ENCODE measurements at places on chromosomes 16 and 17.

DNA sequence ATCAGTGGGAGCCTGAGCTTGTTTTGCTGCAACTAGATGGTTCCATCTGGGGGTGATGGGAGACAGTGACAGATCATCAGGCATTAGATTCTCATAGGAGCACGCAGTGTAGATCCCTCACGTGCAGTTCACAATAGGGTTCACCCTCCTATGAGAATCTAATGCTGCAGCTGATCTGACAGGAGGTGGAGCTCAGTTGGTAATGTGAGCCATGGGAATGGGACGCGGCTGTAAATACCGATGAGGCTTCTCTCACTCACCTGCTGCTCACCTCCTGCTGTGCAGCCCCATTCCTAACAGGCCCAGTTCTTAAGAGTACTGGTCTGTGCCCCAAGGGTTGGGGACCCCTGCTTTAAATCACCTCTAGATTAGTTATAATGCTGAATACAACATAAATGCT, 137.5 kb upstream of the PLEKHM1 start:
- DNase-seq, result no peak

DNA sequence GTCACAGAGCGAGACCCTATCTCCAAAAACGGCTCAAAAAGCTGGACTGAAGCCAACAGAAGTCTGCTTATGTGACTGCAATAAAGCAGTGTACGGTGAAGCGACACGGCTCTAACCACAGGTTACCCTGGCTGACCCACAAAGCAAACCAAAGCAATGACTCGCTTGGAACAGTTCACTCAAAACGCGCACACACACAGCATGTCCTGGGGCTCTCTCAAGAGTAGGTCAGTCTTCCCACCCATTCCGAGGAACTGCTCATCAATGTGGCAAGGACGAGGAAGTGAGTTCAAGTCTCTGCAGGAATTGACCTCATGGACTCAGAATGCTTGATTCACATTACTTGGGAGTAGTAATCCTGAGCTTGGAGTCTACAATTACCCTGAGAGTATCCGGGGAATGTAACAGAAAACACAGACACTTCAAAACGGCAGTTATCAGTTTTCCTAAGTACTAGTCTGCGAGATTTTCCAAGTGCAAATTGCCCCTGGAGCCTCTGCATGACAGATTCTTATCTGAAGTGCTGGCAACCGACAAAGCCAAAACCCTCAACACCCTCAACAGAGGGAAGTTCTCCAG, 25.4 kb downstream of the PELP1 start:
- DNase-seq, result no peak

DNA sequence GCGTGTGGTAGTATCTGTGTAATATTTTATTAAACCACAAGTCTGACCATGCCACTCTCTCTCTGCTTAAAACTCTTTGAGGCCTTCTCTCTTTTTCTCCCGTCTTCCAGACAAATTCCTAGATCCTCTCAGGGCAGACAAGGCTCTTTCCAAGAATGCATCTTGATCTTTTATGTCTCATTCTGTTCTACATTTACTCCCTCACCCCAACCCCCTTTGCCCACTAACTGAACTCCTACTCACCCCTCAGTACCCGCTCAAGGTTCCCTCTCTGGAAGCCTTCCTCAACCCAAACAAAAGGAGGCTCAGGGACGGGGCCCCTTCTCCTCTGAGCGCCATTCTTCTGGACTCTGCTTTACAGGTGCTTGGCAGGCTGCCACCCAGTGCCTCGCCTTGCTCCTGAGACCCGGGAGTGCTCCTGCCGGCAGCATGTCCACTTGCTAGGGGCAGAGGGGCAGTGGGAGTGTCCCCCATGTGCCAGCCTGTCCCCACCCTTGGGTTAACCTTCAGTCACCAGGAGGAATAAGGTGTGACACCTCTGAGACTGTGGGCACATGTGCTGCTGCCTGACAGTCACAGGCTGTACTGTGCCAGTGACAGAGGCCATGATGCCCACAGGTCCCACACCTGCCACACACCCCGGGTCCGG, 9.2 kb downstream of the SLC13A2 start:
- DNase-seq, result no peak

DNA sequence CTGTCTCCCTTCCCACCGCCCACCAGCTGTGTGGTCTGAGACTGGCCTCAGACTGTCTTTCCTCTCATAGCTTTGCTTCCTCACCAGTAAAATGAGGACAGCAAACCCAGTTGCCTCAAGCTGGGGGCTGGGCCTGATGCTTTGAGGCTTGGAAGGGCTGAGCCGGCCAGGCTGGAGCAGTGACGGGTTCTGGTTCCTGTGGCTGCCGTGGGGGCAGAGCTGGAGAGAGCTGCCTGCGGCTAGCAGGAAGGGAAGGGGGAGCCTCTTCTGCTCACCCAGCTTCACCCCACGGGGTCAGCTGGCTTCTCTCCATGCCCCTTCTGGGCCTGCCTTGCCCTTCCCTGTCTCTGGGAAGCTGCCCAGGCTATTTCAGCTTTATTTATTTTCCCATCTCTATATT, 23.7 kb downstream of the LASP1 start:
- peak; percentile 32 for DNase-seq

- DNase-seq, result no peak
Observed at GRCh38 chr17:34242587-34243363, 12.3 kb upstream of the CCL2 start.

- DNase-seq, result no peak
Observed at GRCh38 chr16:26651464-26651863, 415.3 kb upstream of the C16orf82 start.

GRCh38 chr17:7824021-7824924, 9.7 kb upstream of the KDM6B start:
- DNase-seq, result no peak

- no peak for DNase-seq
Observed at GRCh38 chr17:60579090-60579489, 20.9 kb upstream of the PPM1D start.

GRCh38 chr17:77160091-77160874, 19.5 kb downstream of the SEC14L1 start:
- DNase-seq, result no peak

GRCh38 chr17:78053777-78054468, 74.6 kb downstream of the TMC6 start:
- DNase-seq, result no peak

- DNase-seq, result no peak
Observed at GRCh38 chr17:75155191-75155601, 884 bp upstream of the JPT1 start.

DNA sequence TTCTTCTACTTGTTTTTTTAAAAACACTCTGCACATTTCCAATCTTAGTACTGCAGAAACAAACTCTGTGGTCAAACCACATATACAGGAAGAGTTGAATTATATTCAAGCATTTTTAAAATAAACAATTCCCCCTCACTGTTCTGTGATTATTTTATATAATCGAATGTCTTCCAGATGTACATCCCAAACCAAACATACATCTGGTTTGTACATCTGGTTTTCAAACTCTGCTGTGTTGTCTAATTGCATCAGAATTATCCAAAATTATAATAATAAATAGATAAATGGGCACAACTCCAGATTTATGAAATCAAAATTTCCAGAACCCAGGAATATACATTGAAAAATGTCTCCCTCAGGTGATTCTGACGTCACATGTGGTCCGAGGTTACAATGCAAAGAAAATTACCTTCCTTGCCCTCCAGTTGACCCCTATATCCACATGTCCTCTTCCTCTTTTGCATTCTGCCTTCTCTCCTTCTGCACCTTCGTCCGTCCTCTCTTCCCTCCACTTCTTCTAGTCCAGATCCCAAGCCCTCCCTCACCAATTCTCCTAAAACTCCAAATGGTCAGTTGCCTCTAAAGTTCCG, 13.3 kb upstream of the CCDC144A start:
- DNase-seq, result no peak

Data from Peyer's patch (tissue), 4 donors.